ENCODE measurements at places on chromosomes 7 and 10.

GRCh38 chr7:15309872-15310271, 251.9 kb downstream of the AGMO start:
- no peak for DNase-seq

DNA sequence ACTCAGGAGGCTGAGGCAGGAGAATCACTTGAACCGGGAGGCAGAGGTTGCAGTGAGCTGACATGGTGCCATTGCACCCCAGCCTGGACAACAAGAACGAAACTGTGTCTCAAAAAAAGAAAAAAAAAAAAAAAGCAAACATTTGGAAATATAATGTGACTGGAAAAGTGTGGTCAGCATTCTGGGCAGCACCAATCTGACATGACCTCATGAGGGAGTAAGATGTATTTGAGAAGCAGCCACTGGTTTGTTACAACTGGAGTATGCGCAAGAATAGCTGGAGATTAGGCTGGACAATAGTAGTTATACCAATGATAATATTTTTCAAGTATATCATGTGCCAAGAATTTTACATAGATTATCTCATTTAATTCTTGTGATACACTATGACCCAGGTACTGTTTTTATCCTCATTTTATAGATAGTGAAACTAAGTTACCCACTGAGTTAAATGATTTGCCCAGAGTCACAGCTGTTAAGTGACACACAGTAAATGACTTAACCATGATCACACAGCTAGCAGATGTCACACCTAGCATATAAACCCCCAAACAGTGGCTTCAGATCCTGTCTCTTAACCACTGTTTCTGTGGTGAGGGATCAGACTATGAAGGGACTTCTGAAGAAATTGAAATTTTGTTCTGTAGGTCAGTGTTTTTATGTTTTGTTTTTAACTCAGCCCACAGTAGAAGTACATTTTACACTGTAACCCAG, 11.1 kb downstream of the MCU start:
- DNase-seq, result no peak

DNA sequence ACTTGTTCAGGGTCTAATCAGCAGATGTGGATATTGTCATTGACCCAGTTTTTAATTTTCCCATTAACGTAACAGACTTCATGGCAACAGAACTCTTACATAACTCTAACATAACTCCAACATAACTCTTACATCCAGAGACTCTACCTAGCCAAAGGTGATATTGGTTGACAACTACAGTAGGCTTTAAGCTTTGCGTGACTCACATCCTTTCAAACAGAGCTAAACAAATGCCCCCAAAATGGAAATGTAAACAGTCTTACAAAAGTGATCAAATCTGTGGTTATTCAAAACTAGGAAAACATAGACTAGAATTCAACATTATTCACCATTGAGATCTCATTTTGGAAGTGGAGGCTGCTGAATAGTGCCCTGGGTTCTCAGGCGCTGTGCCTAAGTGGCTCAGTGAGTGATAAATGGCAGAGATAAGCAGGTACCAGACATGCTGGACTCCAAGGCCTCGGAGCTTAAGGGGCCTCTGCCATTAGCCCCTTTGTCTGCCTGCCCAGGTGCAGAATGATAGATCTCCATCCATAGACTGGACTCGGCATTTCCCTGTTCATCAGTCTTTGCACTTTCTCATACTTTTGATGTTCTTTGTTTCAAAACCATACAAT, 34.3 kb upstream of the BTBD16 start:
- DNase-seq, result peak; percentile 78

DNA sequence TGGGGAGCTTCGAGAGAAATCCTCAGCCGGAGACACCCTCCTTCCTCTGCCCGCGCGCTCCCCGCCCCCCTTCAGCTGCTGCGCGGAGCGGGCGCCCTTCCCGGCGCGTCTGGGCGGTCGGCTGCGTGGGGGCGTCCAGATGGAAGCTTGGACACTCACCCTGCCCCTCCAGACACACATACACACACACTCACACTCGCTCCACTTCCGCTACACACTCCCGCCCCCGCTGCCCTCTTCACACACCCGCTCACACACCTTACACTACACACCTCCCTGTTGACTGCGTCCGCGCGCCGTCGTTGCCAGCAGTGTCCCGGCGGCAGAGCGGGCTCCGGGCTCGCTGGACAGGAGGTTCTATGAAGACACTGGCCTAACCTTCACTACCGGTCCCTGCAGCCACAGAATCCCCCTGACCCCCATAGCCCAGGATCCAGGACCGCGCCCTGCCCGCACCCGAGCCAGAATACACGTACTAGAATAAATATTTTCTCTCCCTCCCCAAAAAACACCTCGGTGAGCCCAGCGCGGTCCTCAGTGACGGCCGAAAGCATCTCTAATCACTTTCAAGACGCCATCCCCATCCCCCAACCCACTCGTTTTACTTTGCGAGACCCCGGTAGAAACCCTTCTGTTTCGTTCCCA, 1.1 kb upstream of the EGR2 start:
- peak; percentile 25 for DNase-seq

DNA sequence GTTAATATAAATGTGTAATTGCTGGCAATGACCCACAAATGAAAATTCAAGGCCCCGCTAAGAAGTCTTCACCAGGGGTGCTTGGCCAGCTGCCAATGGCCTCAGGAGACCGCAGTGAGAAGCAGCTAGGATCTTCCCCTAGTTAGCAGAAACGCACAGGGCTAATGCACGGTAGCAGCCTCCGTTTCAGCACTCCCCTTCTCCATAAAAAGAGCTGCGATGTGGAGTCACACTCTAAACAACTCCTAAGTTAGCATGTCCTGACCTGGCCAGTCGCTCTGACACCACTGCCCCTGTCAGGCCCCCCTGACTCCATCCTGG, 139.0 kb downstream of the SEPTIN14 start:
- peak; percentile 20 for DNase-seq
